ENCODE measurements at places on chromosomes 1 and 21. TPM values are rescaled to one million over a fixed set of nuclear protein-coding genes. Genes with fewer than 3 reads are reported as not detected.
A peak's percentile ranks its signal among the peaks of the same experiment; 100 is the strongest.

- no peak for DNase-seq
These were observed 31.1 kb upstream of the SLC45A3 start for GRCh38 chr1:205711105-205712048.

DNA sequence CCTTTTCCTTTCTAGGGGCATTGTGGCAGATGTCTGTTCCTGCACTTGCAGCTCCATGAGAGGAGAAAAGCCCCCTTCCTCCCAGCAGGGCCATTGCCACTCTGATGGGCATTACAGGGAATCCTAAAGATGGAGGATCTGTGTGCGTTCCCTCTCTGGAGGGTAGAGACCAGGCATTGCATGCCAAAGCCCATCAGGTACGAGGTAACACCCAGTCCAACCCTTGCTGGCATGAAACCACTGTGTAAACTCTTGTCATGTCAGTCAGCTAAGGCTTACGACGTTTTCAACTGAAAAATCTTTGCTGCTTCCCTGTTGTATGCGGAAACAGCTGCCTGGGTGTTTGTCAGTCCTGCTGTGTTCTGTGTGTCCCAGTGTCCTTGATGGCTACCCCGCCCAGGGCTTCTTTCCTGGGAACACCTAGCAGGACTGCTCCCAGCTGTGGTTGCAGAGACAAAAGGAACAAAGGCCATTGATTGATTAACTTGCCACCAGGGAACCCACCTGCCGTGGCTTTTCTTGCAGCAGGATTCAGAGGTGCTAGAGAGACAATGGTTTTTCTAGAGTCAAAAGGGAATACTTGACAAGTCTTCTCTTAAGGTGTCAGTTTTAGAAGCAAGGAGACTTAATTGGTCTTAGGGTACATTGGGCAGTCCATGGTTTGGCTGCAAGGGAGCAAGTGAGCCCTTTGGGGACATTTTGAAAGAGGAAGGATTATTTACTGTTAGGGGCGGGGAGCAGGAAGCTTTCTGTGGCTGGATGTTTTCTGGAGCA, 24.6 kb downstream of the B3GALT5 start:
- DNase-seq: no peak

DNA sequence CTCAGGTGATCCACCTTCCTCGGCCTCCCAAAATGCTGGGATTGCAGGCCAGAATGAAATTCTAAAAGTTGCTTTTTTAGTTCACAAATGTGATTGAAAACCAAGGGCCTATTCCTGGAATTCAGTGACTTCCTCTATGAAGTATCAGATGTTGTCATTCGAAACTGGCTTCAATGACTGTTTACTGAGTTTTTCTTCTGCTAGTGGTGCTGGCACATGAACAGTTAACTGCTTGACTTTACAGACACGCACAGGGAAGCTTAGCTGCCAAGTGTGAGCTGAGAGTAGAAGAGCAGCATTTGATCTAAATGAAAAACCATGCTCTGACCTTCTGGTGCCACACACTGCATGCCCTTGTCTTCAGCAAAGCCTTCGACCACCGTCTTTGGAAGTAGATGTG, 32.8 kb upstream of the AJAP1 start:
- no peak for DNase-seq

- DNase-seq: no peak
These were observed 127.2 kb upstream of the ADAR start for GRCh38 chr1:154735061-154735803.

GRCh38 chr1:226581650-226582330, 33.2 kb downstream of the STUM start:
- DNase-seq: peak; percentile 37

DNA sequence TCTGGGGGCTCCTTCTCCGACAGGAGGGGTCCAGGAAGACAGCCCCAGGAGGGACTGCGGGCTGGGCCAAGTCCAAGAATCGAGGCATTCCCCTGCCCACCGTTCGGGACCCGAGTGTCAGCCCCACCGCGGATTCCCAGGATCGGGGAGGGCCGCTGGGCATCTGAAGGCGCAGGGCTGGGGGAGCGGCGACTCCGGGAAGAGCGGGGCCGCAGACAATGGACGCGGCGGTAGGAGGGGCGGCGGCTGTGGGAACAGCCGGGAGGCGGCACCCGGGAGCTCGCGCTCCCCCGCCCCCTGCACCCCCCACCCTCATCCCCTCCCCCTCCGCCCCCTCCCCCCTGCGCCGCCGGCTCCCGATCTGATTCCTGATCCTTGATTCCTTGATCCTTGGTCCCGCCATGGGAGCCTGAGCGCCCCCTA, at the start of gene VANGL2:
VANGL2 (plus strand) TSS at position 342 of the 423 bp plus-strand sequence. CDS start 15,274 bp downstream, outside the sequence.
- DNase-seq: peak; percentile 83

GRCh38 chr1:6365047-6365446, 28.5 kb downstream of the ACOT7 start:
- no peak for DNase-seq

DNA sequence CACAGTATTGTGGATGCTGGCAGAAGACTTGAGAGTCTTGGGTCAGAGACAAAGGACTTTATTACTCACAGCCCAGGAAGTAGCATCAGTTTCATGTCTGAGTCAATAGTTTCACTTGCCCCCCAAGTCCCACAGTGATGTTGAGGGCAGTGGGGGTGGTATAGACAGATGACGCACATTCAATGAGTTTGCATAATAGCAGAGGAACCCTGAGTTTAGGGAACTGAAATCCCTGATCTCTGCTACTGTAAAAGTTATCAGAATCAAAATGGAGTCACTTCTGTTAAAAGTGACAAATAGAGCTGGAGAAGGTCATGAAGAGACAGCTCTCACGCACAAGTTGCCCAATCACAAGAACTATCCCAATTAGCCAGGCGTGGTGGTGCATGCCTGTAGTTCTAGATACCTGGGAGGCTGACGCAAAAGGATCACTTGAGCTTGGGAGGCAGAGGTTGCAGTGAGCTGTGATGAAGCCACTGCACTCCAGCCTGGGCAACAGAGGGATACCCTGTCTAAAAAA, 11.5 kb upstream of the HCRTR1 start:
- no peak for DNase-seq

The DONSON gene
- 6.5 TPM for total RNA-seq

The MPL gene
- not detected for total RNA-seq

The CDC42 gene
- 233 TPM for total RNA-seq

The FNDC5 gene
- not detected for total RNA-seq

The NENF gene
- total RNA-seq: 43.9 TPM

Data from spleen (tissue), 13 donors.